GM12878 (cell line): ENCODE measurements at places on chromosomes 7 and 10.

- no peak for DNase-seq
Measured at GRCh38 chr10:92265687-92266258, 25.1 kb downstream of the CPEB3 start.

GRCh38 chr7:80821771-80822319 is 97.0 kb downstream of the SEMA3C start:
- no peak for DNase-seq

GRCh38 chr10:109946680-109947079 is 23.4 kb upstream of the XPNPEP1 start:
- DNase-seq, result no peak

GRCh38 chr10:89861584-89862301 is 160.4 kb downstream of the KIF20B start:
- no peak for DNase-seq

GRCh38 chr7:105234886-105235285 is 153.8 kb downstream of the SRPK2 start:
- DNase-seq, result no peak

GRCh38 chr7:40804477-40805215 is 669.8 kb downstream of the SUGCT start:
- DNase-seq, result no peak

- DNase-seq, result no peak
Measured at GRCh38 chr10:36676756-36677430, 448.5 kb upstream of the ANKRD30A start.

DNA sequence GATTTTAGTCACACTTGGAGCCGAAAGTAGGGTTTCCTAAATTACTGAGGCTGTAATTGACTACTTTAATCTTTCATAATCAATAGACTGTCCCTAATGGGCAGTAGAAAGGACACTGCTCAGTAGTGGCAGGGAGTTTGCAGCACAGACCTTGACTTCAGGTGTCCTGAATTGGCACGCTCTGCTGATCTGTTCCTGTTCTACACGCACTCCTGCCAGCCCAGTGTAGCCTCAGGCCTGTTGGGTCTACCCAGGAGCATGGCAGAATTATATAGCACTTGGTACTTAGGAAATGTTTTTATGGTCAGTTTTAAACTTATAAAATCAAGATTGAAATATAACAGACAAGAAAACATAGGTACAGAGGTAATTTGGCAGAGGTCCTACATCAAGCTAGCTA is 9.0 kb downstream of the EIF4H start:
- no peak for DNase-seq

GRCh38 chr7:47343061-47343455 is 238.9 kb downstream of the TNS3 start:
- DNase-seq, result no peak

DNA sequence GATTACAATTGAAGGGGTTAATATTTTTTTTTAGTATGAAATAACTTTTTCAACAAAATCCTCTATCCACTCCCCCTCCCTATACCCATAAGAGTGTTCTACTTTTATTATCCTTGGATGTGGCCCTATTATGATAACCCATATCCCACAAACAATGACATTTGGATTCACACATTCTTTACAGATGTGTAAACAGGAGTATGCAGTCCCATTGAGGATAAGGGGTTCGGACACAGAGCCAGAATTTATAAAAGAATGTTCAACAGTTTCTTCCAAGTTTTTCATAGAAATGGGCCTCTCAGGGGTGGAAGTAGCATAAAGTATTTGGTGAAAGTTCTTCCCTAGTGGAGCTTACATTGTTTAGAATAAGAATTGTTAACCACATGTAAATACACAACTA is 16.1 kb upstream of the PCLO start:
- DNase-seq, result no peak

DNA sequence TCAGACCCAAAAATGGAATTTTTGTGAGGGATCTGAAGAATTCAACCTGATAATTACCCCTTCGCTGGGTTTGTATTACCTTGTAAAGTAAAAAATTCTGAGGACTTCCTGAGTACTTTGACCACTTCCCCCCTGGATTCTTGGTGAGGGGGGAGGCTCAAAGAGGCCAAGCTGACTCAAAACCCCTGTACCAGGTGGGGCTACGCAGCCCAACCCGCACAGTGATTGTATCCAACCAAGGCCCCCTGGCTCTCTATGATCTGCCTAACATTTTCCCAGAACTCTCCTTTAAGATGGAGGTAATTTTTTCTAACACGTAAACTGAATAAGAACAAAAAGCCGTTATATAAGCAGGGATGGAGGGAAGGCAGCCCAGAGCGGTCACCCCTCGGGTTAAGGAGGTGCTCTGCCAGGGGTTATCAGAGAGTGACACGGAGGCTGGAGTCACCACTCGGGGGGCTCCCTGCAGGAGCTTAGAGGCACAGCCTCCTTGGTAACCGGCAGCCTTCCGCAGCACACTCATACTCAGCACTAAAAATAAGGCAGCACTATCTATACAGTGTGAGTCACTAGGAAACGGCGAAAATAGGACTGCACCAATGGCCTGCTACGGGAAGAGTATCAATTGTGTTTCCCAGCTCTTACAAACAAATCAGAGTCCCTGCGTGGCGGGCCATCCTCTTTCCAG is 255.4 kb downstream of the ELMO1 start:
- no peak for DNase-seq

DNA sequence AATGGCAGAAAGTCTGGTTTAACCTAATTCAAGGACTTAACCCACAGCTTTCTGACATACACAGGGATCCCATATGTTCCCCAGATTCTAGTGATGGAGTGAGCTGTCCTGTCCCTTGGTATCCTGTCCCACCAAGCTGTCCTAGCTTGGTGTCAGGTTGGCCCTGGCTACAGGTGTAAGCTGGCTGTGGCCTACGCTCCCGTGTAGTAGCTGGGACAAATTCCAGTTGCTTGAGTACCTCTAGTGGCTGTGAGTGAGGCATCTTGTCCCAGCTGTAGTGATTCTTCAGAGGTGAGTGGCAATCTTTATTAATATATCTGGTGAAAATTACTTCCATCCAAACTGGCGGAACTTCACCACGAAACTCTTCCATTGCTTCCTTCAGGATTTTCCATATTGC is 105.2 kb upstream of the FAM171A1 start:
- DNase-seq, result no peak

DNA sequence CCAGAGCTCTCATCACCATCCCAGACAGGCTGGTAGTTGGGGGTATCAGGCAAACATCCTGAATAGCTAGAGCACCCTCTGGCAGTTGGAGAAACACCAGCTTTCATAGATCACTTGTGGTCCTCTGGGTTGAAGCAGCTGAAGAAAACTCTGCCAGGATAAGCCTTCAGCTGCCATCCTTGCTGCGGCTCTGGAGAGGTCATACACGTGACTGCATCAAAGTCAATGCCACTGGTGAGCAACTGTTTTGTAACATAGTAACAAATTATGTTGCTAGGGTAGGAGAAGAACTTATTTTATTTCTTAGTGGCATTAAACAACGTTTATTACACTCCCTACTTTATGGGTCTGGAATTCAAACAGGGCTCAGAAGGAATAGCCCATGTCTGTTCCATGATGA is 19.2 kb upstream of the PANK1 start:
- no peak for DNase-seq

DNA sequence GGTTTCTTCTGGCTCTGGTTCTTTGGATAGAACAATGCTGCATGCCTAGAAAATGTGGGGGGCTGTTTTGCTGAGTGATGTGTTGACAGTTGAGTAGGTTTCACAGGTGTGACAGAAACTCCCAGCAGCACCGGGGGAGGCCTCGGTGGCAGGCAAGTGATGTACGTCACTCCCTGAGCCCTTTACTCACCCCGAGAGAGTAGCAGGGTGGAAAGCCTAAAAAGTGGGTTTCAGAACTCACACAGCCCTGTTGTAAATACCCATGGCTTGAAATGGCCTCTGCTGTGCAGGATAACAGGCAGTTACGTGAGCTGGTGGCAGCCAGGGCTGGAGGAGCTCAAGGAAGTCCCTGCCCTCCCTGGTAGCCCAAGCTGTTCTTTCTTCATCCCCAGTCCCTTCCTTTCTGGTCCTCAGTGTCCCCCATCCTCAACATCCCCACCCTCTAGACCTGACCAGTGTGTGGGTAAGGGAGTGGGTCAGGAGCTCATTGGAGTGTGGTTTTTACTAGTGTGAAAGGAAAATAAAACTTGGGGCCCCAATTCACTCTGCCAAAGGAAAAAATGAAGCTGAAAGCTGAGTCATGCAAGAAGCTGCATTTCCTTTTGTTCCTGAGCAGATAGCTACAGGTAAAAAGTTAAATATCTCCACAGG is 258.1 kb downstream of the STK31 start:
- no peak for DNase-seq
